ENCODE measurements at places on chromosomes 4 and X.

- no peak for DNase-seq
Measured at GRCh38 chrX:71067712-71068043, 456 bp downstream of the SNX12 start.

- DNase-seq, result no peak
Measured at GRCh38 chrX:46463682-46464081, 81.5 kb downstream of the ZNF674 start.

DNA sequence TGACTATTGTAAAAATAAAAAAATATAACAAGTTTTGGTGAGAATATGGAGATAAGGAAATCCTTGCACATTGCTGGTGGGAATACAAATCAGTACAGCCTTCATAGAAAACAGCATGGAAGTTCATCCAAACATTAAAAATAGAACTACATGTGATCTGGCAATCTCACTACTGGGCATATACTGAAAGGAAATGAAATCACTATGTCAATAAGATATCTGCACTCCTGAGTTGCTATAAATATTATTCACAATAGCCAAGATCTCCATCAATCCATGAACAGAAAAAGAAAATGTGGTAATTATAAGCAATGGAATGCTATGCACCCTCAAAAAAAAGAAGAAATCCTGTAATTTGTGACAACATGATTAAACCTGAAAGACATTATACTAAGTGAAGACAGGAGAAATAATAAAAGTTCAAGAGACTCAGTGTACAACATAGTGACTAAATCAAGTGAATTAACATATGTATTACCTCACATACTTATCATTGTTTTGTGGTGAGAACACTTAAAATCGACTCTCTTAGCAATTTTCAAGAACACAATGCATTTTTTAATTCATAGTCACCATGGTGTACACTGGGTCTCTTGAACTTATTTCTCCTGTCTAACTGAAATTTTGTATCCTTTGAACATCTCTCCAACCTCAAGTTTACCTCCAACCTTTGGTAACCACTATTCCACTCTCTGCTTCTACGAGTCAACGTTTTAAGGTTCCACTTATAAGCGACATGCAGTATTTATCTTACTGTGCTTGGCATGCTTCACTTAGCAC is 1703.7 kb upstream of the AGA start:
- DNase-seq, result no peak

DNA sequence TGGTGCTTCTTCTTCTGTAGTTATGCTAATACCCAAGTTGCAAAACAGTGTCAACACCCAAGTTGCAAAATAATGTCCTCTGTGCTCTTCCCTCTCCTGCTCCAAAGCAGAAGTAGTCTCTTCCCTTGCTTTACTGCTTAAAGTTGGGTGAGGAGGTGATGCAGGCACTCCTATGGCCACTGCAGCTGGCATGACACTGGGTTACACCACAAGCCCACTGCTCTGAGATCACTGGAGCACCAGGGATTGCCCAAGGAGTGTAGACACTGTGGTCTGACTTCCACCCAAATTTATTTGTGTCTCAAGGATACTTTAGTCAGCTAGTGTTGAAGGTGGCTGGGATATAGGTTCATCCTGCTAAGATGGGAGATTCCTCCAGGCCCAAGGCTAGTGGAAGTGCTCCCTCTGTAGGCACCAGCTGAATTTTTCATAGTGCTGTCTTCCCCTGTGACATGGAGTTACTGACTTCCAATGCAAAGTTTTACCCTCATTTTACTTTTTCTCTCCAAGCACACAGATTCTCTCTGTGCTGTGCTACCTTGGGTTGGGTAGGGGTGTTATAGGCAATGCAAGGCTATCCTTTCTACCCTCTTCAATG is 196.2 kb upstream of the TENT5D start:
- no peak for DNase-seq

DNA sequence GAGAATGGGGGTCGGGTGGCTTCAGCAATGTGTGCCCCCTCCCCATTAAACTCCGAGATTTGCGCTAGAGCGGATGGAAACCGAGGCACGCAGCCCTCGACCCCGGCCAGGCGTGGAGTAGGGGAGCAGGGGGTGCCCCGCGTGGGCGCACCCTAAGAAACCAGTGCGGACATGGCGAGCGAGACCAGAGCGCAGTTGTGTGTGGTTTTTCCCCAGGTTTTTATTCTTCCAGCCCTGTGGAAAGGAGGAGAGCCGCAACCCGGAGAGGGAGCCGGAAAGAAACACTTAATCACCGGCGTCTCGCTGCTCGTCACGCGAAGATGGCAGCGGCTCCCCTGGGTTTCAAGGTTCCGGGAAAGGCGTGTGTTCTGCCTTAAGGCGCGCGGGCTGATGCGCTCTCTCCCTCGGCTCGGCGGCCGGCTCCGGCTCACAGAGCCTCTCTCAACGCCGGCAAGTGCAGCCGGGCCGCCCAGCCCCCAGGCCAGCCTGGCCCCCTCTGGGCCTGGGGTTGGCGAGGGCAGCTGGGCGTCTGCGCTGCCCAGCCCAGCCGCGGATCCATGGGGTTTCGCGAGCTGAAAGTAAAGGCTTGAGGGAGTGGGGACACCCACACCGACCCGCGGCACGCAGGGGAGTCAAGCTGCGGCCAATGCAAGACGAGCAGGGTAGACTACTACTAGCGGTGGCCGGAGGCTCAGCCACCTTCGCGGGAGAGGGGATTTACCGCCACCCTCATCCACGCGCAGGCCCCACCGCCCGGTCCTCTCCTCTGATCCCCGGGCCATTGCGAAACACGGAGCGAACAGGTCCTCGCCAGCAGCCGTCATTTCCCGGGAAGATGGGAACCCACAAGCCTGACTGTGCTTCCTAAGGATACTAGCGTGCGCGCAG is 74.0 kb upstream of the BCOR start:
- no peak for DNase-seq

DNA sequence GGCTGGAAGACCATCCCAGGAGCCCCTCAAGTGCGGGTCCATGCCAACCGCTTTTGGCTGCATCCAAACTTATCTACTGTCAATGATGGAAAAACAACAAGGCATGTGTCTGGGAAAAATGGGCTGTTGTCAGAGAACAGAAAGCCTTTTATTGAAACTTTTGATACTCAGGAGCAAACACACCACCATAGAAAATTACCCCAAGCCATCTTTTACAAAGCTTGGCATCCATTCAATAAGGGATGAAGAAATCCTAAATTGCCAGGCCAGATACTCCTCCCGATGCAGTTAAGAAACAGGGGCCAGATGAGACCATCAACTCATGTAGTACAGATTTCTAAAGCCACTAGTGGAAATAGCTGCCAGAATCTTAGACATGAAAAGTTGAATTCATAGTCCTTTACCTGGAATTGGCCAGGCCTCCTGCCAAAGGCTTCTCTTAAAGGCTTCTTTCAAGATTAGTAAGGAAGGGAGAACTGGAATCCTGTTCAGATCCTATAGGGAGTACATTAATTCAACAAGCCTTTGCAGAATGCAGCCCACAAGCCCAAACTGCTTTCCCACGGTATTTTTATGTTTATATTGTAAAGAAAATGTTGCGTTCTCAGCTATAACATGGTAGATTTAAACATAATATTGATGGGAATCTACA is 145.4 kb upstream of the MAP3K15 start:
- no peak for DNase-seq

- no peak for DNase-seq
Measured at GRCh38 chr4:146329050-146329716, 114.8 kb downstream of the REELD1 start.

- DNase-seq, result no peak
Measured at GRCh38 chr4:3712936-3713335, 53.2 kb upstream of the ADRA2C start.

Measured in stimulated activated CD8-positive, alpha-beta memory T cell treated with anti-CD3 and anti-CD28 coated beads, Interleukin-4, amount 100 ng/mL, for 1 hour (primary cell).